ENCODE measurements at places on chromosomes 6 and 20.

GRCh38 chr6:160426136-160426535 is 78.0 kb downstream of the SLC22A3 start:
- no peak for DNase-seq

DNA sequence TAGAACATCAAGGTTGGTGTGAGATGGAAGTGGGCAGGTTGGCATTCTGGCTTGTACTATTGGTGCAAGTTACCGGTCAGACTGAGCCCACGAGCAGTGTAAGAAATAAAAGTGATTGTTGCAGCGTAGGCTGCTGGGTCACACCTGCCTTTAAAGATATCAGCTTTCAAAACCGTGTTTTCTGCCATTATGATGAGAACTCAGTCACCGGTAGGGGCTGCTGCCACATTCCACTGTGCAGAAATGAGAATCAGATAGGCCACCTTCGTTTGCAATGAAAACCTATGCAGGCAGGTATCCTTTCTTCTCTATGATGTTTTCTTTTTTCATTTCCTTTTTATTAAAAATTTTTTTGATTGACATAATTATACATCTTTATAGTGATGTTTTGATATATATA is 168.5 kb downstream of the MYLK4 start:
- DNase-seq = no peak

- no peak for DNase-seq
Observed at GRCh38 chr6:31952890-31953289, 5.9 kb downstream of the NELFE start.

DNA sequence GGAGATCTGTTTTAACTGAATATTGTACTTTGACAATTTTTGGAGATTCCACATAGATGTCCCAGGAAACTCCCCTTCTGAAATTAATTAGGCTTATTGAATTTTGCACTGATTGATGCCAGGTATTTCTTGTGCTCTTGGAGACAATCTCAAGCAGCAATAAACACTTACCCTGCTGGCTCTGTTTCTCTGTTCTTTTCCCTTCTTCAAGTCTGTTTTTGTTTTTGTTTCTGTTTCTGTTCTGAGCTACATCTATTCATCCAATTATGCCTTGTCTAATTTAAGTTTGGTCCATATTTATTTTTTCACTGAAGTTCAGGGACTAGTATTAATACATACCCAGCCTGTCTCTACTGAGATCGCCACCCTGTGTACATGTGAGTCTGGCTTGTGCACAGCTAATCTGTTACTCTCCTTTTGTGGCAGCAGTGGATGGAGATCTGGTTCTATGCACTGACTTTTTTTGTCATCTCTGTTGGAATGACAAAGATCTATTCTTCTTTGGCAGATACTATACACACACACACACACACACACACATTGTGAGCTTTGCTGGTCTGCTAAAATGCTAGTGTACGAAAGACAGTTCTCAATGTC is 51.9 kb downstream of the IL22RA2 start:
- no peak for DNase-seq

DNA sequence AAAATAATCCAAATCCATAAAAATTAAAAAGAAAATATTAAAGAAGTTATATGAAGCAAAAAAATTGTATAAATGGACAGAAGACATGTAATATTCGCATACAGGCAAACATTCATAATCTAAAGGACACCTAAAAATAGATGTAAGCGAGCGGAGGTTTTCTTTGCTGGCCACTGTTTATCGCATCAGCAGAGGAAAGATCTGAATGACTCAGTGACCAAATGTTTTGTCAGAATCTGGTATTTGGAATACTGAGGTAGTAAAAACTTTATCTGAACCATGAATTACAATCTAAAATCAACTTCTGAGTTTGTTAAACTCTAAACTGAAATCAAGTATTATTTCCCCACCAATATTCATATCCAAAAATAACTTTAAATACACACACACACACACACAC is 7.8 kb downstream of the TSPYL4 start:
- DNase-seq = no peak

DNA sequence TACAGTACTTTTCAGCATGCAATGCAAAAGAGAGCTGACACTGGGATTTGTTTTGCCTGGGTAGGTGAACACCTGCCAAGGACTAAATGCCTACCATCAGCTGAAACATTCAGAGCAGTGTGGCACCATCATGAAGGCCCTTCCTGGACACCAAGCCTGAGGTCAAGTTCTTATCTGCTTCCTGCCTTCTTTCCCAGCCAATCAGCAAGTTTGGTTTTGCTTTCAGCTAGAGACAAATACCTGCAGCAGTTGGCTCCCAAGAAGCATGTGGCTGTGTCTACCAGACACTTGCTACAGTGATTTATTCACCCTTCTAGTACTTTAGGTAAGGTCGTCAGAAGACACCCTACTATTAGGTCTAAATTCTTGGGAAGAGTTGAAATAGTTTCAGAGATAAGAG is 112.8 kb downstream of the TBX18 start:
- DNase-seq = no peak

DNA sequence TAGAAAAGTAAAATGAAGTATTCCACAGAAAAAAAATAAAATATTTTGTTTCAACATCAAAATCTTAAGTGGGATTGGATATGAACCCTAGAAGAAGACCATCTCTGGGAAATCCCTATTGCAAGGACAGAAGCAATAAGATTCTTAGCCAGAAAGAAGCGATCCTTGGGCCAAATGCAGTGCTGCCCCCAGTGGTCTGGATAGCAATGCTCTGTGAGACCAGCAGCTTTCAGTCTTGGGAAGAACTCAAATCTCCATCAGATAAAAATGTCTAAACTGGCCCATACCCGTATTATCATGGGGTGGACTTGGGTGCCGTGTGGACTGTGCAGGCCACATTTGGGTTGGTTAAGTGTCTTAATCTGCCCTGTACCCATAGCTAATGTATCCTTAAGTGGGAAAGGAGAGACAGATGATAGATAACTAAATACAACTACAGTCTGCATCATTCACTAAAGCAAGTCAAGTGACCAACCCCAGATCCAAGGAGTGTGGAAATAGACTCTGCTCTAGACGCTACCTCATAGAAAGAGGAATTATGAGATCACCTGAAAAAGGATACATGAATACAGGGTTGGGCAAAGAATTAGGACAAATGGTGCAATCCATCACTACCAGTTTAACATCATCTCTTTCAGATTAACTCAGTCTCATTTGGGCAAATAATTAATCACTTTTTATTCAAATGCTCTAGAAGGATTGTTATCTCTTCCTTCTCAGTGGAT is 38.9 kb upstream of the SNAP25 start:
- DNase-seq = no peak

GRCh38 chr6:35073766-35074471 is 67.2 kb downstream of the TCP11 start:
- no peak for DNase-seq

DNA sequence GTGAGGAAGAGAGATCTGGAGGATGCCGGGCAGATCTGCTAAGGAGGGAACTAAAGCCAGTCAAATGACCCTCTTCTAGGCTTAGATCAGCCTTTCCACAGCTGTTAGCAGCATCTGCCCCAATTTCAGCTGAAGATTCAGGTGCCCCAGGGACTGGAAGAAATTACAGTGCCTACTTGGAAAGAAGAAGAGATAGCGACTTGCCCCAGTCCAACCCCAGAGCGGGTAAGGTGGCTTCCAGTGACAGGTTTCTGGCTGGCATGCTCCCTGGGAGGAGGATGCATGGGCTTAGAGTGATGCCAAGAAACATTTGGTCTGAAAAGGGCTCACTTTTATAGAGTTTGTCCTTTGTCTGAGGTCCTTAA is 620 bp downstream of the TJAP1 start:
- no peak for DNase-seq

GRCh38 chr6:151284548-151285017 is 44.8 kb downstream of the AKAP12 start:
- DNase-seq = no peak

DNA sequence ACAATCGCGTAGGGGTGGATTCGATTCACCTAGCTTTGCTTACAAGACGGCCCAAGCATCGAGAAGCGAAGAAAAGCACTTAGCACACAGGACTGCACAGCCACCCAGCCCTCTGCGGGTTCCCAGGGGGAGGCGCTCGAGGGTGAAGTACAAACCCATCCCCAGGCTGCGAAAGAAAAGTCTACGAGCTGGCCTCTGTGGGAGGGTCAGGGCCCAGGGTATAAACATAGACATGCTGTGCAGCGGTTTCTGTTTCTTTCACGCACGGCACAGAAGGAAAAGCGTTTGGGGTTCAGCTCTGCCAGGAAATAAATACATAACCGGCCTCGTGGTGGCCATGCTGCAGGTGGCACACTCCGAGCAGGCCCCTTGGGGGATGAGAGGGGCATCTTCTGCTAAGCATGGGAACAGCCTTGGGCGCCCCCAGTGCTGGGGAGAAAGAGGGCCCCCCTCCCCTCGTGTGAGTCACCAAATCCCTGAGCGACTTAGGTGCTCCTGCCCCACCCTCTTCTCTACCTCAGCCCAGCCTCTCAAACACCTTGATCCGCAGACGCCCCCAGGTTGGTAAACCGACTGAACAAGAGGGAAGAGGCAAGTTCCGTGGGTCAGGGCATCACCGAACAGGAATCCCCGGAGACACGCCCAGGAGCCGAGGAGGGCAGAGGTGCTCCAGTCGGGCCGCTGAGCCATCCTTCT is 91.6 kb upstream of the RIPOR2 start:
- DNase-seq = no peak

DNA sequence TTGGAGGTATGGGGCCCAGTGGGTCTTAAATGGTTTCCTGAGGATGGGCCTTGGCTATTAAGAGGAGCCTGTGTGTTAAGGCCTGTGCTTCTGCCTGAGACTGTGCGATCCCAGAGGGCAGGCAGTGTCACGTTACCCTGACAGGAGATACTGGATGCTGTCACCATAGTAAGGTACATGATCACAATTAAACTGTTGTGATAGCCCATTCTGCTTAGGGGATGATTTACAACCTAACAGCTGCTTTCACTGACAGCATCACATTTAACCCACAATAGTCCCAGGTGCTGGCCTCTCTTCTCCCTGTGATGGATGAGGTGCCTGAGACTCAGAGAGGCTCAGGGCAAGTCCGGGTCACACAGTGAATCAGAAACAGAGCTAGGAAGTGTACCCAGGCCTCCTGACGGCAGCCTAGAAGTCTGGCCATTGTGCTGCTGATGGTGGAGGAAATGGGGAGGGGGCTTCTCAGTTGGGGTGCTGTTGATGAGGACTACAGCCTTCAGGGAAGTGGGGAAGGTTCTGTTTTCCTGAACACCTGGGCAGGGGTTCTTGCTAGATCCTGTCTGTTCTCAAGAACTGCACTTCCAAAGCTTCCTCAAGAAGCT is 97.3 kb downstream of the MDGA1 start:
- no peak for DNase-seq

DNA sequence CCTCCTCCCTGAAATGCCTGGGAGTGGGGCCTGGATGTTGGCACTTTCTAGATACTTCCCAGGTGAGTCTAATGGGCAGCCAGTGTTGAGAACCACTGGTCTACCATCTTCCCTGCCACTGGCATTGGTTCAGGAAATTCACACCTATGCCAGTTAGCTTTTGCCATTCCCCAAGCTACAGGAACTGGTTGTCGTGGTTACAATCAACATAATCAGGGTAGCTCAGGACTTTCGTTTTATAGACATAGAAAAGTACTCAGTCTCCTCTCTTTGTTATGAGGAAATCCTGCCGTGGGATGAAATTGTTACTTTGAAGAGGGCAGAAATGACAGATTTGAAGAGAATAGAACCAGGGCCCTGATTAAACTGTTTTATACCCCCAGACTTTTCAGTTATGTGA is 127.9 kb upstream of the FOXO3 start:
- no peak for DNase-seq

DNA sequence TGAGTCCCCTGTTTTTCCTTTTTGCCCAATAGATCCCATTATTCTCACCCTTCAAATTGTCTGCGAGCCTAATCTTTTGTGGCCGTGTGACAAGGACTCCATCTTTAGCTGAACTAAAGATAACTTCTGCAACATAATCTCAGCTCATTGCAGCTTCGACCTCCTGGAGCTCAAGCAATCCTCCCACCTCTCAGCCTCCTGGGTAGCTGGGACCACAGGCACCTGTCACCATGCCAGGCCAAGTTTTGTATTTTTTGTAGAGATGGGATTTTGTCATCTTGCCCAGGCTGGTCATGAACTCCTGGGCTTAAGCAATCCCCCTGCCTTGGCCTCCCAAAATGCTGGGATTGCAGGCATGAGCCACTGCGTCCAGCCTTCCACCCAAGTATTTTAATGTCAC is 161.0 kb downstream of the GJA1 start:
- no peak for DNase-seq

- no peak for DNase-seq
Observed at GRCh38 chr20:17683218-17684076, 1.4 kb upstream of the RRBP1 start.

DNA sequence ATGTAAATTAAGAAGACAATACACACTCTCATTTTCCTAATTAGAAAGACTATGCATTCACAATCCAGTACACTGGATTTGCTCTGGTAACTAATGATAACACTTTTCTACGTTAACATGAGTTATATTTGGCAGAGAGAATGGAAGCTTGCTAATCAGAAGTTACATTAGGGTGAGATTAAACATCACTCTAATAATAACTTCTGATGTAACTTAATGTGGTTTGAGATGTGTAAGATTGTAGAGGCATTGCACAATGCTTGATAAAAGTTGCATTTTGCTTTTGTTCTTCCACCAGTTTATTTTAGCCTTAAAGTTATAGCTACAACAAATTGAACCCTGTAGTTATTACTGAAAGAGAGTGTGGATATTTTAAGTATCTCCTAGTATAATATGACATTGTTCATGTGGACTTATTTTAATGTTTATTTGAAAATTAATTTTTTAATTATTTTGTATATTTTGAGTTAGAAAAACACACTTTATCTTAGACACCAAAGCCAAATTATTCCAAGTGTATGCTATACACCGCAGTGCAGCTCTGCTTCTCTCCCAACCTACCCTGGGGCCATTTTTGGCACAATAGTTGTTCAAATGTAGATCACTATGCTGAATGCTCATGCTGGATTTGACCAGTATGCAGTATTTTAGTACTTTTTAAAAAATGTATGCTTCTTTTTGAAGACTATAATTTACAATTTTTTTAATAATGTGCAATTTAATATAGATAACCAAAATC is 143.2 kb downstream of the SLC16A10 start:
- DNase-seq = no peak

DNA sequence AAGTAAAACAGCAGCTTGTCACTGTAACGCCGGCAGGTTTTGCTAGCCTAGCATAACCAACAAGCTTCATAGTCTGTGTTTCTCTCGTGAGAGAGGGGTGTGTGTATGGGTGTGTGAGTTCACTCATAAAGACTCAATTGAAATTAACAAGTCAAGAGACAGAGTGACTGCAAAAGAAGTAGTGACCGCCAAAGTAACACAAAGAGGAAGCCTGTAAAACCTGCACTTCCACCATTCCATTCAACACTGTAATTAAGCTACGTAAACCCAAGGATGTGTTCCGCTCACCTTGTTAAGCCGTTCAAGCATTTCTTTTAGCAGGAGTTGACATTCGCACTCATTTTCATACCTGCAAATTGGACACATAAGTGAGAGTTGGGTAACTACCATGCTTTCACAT is 6.6 kb downstream of the BFSP1 start:
- DNase-seq = no peak

DNA sequence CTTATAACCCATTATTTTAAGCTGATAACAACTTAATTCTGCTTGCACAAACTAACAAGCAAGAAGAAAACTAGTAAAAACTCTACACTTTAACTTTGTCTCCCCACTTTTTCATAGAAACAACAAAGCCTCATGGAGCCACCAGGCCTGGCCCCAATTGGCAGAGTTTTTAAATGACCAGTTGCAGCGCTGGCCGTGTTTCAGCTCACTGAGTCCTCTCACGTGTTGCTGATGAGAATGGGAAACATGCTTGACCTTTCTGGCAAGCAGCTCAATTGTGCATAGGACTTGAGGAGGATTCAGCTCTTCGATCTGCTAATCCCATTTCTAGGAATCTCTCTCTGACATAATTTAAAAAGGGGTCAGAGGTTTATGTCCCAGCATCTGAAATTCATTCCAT is 24.5 kb upstream of the GRM4 start:
- DNase-seq = no peak

Measured in urothelium cell line (cell line).